ENCODE measurements at places on chromosomes 7 and 10.

GRCh38 chr7:32583791-32584190 lies 88.5 kb downstream of the AVL9 start:
- no peak for DNase-seq

- DNase-seq, result no peak
Observed at GRCh38 chr10:89197473-89197872, 9.6 kb downstream of the CH25H start.

DNA sequence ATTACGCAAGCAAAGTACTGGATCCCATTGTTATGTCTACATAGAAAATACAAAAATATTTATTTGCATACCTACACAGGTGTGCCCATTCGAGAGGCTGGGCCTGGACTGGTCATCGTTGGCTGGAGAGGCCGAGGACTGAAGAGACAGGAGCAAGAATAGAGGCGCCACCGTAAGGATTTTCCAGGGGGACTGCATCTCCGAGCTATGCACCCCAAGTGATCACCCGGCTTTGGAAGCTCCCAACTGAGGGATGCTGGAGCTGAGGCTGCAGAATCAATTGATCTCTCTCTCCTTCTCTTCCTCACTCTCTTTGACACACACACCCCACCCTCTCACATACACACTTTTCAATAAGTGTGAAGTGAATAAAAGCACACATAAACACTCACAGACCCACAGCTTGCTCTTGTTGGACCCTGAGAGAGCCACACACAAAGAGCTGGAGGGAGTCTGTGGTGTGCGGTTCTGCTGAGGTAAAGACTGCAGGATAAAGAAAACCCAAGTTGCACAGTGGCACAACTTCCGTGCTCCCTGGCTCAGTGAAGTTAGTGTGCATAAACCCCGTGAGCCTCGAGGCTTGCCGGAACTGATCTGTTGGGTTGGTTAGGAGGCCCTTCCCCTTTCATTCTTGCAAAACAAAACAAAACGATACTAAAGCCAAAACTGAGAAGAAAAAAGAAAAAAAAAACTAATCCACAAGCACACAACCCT lies at the start of gene AOAH:
AOAH (minus strand) TSS at position 544 of the 714 bp plus-strand sequence; CDS start at position 198, 346 bp downstream.
- DNase-seq, result no peak

DNA sequence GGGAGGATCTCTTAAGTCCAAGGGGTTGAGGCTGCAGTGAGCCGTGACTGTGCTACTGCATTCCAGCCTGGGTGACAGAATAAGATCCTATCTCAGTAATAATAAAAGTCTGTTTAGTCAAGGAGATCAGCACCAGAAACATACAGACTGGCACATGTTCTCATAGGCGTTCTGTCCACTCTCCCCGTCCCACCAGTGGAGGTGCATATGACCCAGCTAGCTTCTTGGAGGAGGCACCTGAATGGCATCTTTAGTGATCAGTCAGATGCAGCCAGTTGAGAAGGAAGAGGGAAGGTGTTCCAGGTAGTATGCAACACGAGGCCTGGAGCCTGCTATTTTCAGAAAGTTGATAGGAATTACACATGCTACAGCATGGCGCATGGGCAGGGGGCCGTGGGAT lies 45.3 kb upstream of the SVIL start:
- no peak for DNase-seq

DNA sequence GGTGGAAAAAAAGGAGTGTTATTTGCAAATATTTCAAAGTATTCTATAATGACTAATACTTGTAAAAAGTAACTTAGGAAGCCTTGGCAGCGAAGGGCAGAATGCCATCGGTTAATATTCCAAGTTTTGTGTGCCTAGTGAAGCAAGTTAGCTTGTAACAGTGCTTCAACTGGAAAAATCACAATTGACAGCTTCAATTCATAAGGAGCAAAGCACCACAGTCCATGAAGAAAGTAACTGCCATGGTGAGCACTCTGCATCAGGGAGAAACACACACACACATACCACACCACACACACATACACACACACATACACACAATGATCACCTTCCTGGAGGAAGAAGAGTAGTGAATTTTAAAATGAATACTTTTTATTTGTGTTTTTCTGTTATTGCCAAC lies 298.3 kb downstream of the CNTNAP2 start:
- no peak for DNase-seq

GRCh38 chr7:80110376-80110775 lies 24.3 kb upstream of the GNAI1 start:
- no peak for DNase-seq

- no peak for DNase-seq
Observed at GRCh38 chr7:67343572-67343971, 346.9 kb downstream of the TYW1 start.

DNA sequence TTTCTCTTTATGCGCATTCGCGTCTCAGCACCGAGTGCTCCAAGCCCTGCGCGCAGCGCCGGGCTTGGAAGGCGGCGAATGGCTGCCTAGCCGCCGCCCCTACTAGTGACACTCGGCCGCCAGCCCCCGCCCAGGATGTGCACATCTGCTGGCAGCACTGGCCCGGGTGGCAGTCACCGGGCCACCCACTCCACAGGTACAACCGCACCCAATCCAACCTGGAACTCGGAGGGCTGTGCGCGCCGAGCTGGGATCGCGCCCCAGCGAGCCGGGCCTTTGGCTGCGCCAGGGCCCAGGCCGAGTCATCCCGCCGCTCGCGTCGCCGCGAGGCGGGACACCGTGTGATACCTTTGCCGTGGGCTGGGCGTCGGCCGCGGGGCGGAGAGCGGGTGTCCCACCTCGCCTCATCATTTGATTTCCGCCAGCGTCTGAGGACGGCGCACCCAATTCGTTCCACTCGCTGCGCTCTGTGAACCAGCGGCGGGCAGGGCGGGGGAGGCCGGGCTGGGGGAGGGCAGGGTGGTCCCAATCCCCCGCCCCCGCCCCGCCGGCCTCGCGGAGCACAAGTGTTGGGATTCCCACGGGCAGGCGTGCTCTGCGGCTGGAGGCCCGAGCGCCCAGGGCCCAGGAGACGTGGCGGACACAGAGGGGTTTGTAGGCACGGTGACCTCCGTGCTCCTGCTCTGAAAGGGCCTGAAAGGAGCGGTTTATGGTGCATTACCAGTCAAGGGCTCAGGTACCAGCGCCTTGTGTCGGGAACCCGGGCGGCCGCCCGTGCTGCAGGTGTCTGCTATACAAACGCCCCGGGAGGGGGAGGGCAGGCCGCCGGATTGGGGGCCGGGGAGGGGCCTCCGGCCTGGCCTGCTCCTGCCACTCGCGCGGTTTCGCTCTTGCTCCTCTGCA lies 17.8 kb upstream of the PTF1A start:
- peak; percentile 33 for DNase-seq

- no peak for DNase-seq
Observed at GRCh38 chr10:87578842-87579401, 74.2 kb downstream of the MINPP1 start.

- no peak for DNase-seq
Observed at GRCh38 chr7:151023232-151023631, 1.1 kb downstream of the ATG9B start.

- no peak for DNase-seq
Observed at GRCh38 chr7:88218429-88218745, 1.5 kb downstream of the SRI start.

DNA sequence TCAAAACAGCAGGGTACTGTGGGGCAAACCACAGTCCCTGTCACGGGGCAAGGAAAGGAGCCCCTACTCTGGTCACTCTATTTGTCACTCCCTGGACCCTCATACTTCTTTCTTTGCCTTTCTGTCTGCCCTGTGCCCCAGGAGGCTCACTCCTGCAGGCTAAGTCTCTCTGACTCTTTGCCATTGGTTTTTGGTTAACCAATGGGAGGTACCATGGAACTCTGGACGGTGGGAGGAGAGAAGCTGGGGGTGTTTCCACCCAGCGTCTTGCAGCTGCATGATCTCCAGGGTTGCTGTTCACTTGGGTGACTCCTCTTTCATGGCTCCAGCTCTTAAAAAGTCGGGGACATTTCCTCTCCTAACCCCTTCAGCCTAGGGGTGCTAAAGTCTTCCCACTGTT lies 15.4 kb upstream of the EIF5AL1 start:
- no peak for DNase-seq

DNA sequence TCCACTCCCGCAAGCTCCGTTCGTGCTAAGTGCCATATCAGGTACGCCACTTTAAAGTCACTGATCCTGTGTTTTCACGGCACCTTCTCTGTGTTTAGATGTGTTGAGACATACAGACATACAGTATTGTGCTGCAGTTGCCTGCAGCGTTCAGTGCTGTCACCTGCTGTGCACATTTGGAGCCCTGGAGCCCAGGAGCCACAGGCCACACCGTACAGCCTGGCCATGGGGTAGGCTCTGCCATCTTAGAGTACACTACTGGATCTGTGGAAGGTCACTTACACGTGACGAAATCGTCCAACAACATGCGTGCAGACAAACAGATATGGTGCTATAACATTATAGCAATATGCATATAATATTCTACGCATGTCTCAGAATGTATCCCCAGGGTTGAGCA lies 111.3 kb downstream of the ELFN1 start:
- DNase-seq, result no peak

GRCh38 chr10:79187121-79187940 lies 118.6 kb downstream of the ZMIZ1 start:
- no peak for DNase-seq

- no peak for DNase-seq
Observed at GRCh38 chr10:63123727-63124362, 9.3 kb upstream of the NRBF2 start.

- no peak for DNase-seq
Observed at GRCh38 chr10:68543004-68543918, 15.9 kb upstream of the SLC25A16 start.

GRCh38 chr7:46745707-46746090 lies 824.6 kb upstream of the IGFBP3 start:
- no peak for DNase-seq

- DNase-seq, result no peak
Observed at GRCh38 chr7:131861620-131862346, 305.4 kb upstream of the PODXL start.

- no peak for DNase-seq
Observed at GRCh38 chr10:61742812-61743211, 80.1 kb downstream of the CABCOCO1 start.

GRCh38 chr10:3435671-3436070 lies 263.1 kb upstream of the PITRM1 start:
- DNase-seq, result no peak

- peak; percentile 61 for DNase-seq
Observed at GRCh38 chr10:100020886-100021253, 11.1 kb upstream of the DNMBP start.

GRCh38 chr10:91856637-91857036 lies 52.6 kb downstream of the FGFBP3 start:
- DNase-seq, result no peak

DNA sequence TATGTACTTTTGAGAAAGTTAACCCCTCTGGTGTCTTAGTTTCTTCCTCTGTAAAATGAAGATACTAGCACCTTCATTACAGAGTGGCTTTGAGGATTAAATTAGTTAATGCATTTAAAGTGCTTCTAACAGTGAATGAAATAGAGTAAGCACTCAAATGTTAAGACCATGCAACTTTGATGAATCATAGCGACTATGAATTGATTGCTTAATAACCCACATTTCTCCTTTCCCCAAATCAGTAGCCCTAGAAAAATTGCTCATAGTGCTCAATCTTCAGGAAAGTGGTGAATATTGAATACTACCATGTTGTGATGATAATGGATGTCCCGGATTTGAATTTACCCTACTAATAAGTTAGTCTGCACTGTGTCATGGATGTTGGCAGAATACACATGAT lies 48.1 kb downstream of the CD36 start:
- no peak for DNase-seq

GRCh38 chr10:118007773-118008172 lies 39.0 kb downstream of the RAB11FIP2 start:
- DNase-seq, result no peak

DNA sequence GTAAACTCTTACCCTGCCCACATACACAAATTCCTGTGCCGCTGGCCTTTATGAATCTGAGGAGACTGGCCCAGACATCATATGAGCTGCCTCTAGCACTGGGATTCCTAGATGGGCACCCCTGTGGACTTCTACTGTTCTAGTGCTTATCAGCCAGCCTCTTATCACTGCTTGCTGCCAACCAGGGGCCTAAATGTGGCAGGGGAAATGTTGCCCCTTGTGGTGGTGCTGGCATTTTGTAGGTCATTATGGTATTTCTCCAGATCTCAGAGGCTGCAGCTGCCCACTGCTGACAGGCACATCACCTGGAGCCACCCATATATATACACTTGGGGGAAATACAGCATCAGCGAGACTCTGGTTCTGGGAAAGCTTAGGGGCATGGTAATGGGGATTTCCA lies 5.4 kb downstream of the SFR1 start:
- no peak for DNase-seq

- DNase-seq, result no peak
Observed at GRCh38 chr10:55966101-55966500, 395.0 kb downstream of the ZWINT start.

GRCh38 chr7:90933041-90933440 lies 331.2 kb upstream of the FZD1 start:
- DNase-seq, result no peak

GRCh38 chr7:137593115-137593711 lies 249.7 kb upstream of the PTN start:
- DNase-seq, result no peak

- no peak for DNase-seq
Observed at GRCh38 chr7:156465186-156465585, 175.4 kb upstream of the RNF32 start.

- no peak for DNase-seq
Observed at GRCh38 chr10:98676895-98677294, 230.2 kb upstream of the HPS1 start.

DNA sequence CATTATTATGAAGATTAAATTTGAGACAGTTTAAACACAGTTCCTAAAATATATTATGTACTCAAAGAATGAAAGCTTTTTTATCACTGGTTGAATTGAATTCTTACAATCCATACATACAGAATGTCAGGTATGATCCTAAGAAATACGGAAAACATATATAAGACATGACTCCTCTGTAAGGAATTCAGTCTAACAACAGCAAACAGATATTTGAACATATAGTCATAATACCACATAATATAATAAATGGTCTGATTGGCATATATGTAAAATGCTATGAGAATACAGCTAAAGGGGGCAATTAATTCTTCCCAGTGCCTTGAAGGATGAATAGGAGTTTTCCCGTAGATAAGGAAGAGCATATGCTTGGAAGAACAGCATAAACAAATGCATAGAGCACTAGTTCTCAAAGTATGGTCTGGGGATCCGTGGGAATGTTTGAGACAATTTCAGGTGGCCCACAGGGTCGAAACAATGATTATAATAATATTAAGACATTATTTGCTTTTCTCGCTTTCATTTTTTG lies 10.6 kb upstream of the ARID5B start:
- no peak for DNase-seq

Data from NCI-H1417 (cell line).